Gastrocnemius medialis (tissue), 4 donors: ENCODE measurements at places on chromosomes 11 and 22. TPM values are rescaled to one million over a fixed set of nuclear protein-coding genes. Genes with fewer than 3 reads are reported as not detected.

The TRIM6 gene
- total RNA-seq, result 0.35 TPM

DNA sequence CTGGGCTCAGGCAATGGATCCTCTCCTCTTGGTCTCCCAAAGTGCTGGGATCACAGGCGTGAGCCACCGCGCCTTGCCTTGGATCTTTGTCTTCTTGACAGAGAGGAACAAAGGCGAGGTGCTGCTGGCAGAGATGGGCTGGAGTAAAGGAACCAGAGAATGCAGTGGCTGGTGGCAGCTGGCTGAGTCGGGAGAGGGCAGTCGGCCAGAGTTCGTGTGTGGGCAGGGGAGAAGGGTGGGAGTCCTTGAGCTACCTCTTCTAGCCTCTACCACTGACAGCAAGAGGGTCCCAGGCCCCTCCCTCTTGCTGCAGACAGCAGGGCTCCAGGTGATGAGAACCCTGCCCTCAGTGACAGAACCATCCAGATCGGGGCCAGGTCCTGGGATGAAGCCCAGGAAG, 86.2 kb upstream of the LINC01488 start:
- H3K27ac ChIP-seq, result no peak overlapping the region
- no peak overlapping the region for H3K4me3 ChIP-seq
- no peaks in the 10 kb centered on the region for H3K36me3 ChIP-seq
- DNase-seq, result no peak

DNA sequence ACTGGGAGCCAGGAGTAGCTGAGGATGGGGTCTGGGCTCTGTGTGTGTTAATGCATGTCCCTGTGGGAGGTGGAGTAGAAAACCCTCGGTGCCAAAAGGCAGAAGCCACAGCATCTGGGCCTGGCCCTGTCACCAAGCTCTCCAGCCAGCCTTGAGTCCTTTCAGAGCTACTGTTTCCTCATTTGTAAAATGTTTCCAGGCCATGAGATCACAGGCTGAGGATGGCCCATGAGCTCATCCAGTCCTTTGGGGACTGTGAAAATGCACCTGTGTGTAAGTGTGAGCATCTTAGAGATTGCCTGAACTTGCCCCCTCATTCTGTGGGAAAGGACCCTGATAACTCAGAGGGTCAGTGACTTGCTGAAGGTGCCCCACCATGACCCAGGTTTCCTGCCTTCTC, 9.1 kb downstream of the ANKK1 start:
- no peak overlapping the region for H3K27ac ChIP-seq
- no peaks in the 10 kb centered on the region for H3K36me3 ChIP-seq
- no peak overlapping the region for H3K4me3 ChIP-seq

DNA sequence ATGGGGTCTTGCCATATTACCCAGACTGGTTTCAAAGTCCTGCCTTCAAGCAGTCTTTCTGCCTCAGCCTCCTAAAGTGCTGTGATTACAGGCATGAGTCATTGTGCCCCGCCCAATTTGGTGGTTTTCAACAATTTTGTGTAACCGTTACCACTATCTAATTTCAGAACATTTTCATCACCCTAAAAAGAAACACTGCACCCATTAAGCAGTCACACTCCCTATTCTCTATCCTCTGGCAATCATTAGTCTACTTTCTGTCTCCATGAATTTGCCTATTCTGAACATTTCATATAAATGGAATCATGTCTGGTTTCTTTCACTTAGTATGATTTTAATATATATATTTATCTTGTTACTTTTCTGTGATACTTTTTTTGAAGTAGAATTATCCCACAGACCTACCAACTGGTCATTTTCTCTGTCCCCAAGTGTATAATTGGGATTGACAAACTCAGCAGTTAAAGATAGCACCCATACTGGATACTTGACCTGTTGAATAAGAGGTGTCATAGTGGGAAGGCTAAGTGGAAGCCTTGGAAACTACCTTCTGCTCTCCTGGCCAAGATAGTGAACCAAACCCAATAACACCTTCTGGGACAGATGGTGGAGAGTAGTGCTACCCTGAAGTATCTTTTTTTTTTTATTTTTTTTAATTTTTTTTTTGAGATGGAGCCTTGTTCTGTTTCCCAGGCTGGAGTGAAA, 64.8 kb downstream of the STIM1 start:
- H3K4me1 ChIP-seq, result peaks cover 33% of the 10 kb centered on the region
- peak overlapping the region; percentile 75 for H3K27ac ChIP-seq
- no peak overlapping the region for H3K4me3 ChIP-seq
- no peaks in the 10 kb centered on the region for H3K36me3 ChIP-seq

GRCh38 chr11:65468874-65469333, 29.9 kb upstream of the MALAT1 start:
- no peaks in the 10 kb centered on the region for H3K36me3 ChIP-seq
- no peaks in the 10 kb centered on the region for H3K27me3 ChIP-seq
- peaks cover 40% of the 10 kb centered on the region for H3K4me1 ChIP-seq

GRCh38 chr11:18111005-18111404, 5.1 kb upstream of the SAAL1 start:
- H3K4me3 ChIP-seq, result no peak overlapping the region
- H3K27ac ChIP-seq, result no peak overlapping the region
- no peaks in the 10 kb centered on the region for H3K36me3 ChIP-seq
- no peak for DNase-seq
- no peaks in the 10 kb centered on the region for H3K27me3 ChIP-seq

The SUSD2 gene
- 1.3 TPM for total RNA-seq

DNA sequence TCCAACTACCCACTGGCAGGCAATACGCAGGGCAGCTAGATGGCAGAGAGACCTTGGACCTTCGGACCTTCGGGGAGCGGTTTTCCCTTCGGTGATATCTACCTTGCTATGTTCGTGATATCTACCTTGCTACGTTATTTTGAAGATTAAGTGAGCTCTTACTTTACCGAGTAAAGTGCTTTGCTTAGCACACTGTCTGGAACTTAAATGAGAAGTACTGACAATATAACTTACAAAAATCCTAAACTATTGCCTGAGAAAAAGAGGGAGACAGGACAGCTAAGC, 1.0 kb upstream of the PRDM10 start:
- no peaks in the 10 kb centered on the region for H3K27me3 ChIP-seq
- H3K27ac ChIP-seq, result peak overlapping the region; percentile 97
- no peaks in the 10 kb centered on the region for H3K36me3 ChIP-seq
- H3K4me3 ChIP-seq, result peak overlapping the region; percentile 67

GRCh38 chr22:49657275-49657973, 170.2 kb downstream of the BRD1 start:
- H3K27ac ChIP-seq, result peak overlapping the region; percentile 81
- peaks cover 4% of the 10 kb centered on the region for H3K27me3 ChIP-seq
- H3K4me3 ChIP-seq, result peak overlapping the region; percentile 58

- H3K36me3 ChIP-seq, result peaks cover 50% of the 10 kb centered on the region
- no peaks in the 10 kb centered on the region for H3K27me3 ChIP-seq
- H3K4me1 ChIP-seq, result no peaks in the 10 kb centered on the region
Measured at GRCh38 chr22:41247703-41248102, 7.0 kb upstream of the CHADL start.

GRCh38 chr11:93525601-93526345, 17.4 kb downstream of the SMCO4 start:
- H3K27ac ChIP-seq, result peak overlapping the region; percentile 91
- DNase-seq, result peak; percentile 18
- no peaks in the 10 kb centered on the region for H3K27me3 ChIP-seq
- peaks cover 61% of the 10 kb centered on the region for H3K4me1 ChIP-seq
- H3K36me3 ChIP-seq, result no peaks in the 10 kb centered on the region

DNA sequence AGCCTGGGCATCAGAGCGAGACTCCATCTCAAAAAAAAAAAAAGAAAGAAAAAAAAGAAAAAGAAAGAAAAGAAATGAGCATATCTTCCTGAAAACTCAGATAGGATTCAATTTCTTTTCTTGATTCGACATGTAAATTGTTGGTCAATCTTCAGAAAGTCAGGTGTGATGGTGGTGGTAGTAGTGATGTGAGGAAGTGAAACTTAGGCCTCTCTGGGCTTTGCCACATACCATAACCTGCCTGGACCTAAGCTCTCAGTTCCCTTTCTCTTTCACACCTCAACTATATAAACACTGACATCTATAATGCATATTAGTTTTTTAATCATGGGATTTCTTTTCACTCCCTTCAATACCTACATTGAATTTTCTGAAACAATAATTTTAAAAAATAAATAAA, 98.0 kb upstream of the TBCEL start:
- H3K27ac ChIP-seq, result no peak overlapping the region
- H3K36me3 ChIP-seq, result no peaks in the 10 kb centered on the region
